ENCODE measurements at places on chromosomes 12 and 14. TPM values are rescaled to one million over a fixed set of nuclear protein-coding genes. Genes with fewer than 3 reads are reported as not detected.

Gene PPP4R4
- not detected for total RNA-seq

Gene NR4A1
- 65.9 TPM for total RNA-seq

Gene PLEKHG7
- total RNA-seq, result 8.6 TPM

Gene HOXC10
- total RNA-seq, result not detected

Gene FGD4
- total RNA-seq, result 80.2 TPM

Gene PTCSC3
- not detected for total RNA-seq

Gene DAO
- not detected for total RNA-seq

Gene LTBR
- total RNA-seq, result 210 TPM

Gene PPM1H
- 0.37 TPM for total RNA-seq

Gene TEX22
- total RNA-seq, result not detected

Gene KRT71
- not detected for total RNA-seq

Gene SLC6A13
- not detected for total RNA-seq

Gene ZNF664
- total RNA-seq, result 144 TPM

Gene TMEM229B
- 7.8 TPM for total RNA-seq

Gene RNASE11
- not detected for total RNA-seq

Gene SYNDIG1L
- total RNA-seq, result not detected

Gene LYZ
- total RNA-seq, result 2.0 TPM

Gene CCER1
- total RNA-seq, result not detected

Gene NRXN3
- 4.8 TPM for total RNA-seq

Gene OAS2
- total RNA-seq, result 3.7 TPM

Gene GPRC5A
- 166 TPM for total RNA-seq

Gene TMEM119
- 3.3 TPM for total RNA-seq

Gene KRT73
- total RNA-seq, result not detected

Gene SLC10A1
- 0.27 TPM for total RNA-seq

Gene CCDC92
- total RNA-seq, result 16.5 TPM

Gene EFS
- total RNA-seq, result 10.5 TPM

Gene SERPINA6
- total RNA-seq, result 0.80 TPM

Gene BEGAIN
- 2.5 TPM for total RNA-seq

Gene YAF2
- total RNA-seq, result 22.9 TPM

Gene HSPB8
- 59.8 TPM for total RNA-seq

Gene TAS2R8
- not detected for total RNA-seq

Gene ACIN1
- total RNA-seq, result 137 TPM

Gene TNFRSF1A
- 257 TPM for total RNA-seq

Gene SAMD4A
- total RNA-seq, result 20.6 TPM

Gene ANO2
- not detected for total RNA-seq
